Urinary bladder (tissue), 4 donors: ENCODE measurements at places on chromosomes 5 and 9. TPM values are rescaled to one million over a fixed set of nuclear protein-coding genes. Genes with fewer than 3 reads are reported as not detected.

Gene CCDC152
- total RNA-seq, result 3.3 TPM

Gene STC2
- total RNA-seq, result 3.4 TPM

Gene CEP120
- 39.5 TPM for total RNA-seq

Gene TRAPPC13
- 50.0 TPM for total RNA-seq

Gene ACTBL2
- total RNA-seq, result not detected

Gene TNC
- total RNA-seq, result 155 TPM

Gene CDC25C
- total RNA-seq, result 6.1 TPM

Gene AQP3
- total RNA-seq, result 27.1 TPM

GRCh38 chr5:148708854-148709253, 54.5 kb upstream of the HTR4 start:
- no peak for DNase-seq

DNA sequence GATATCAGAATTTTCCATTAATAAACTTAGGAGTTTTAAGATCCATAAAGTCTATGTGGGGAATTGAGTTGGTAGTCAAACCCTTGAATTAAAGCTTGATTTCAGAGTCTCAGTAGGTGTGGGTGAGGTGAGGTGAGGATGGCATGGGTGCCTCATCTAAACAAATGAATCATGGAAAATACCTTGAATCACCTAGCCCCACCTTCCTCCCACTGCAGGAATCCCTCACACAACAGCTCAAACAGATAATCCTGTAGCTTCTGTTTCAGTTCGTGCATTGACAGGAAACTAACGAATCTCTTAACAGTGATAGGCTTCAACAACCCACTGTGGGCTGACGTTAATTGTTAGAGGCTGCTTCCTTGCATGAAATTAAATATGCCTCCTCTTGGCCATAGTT, 185.0 kb downstream of the SREK1 start:
- no peak for DNase-seq

DNA sequence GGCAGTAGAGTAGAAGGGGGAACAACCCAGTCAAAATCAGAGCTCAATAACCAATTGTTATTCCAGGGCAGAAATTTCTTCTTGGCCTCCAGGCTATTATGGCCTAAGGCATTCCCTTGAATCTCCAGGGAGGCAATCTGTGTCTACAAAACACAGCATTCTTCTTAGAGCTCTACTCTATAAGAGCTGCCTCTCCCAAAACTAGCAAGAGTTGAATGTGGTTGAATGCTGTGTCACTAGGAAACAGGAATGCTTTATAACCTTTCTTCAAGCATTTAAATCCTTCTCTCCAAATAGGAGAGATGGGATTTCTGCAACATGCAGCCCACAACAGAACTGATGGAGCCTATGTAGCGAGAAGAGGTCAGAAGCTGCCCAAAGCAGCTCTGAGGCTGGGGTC, 97.1 kb upstream of the APC start:
- DNase-seq, result no peak

- peak; percentile 26 for DNase-seq
Measured at GRCh38 chr5:154844809-154845208, 5.6 kb downstream of the FAXDC2 start.

- no peak for DNase-seq
Measured at GRCh38 chr9:134929193-134930158, 11.8 kb upstream of the FCN1 start.

DNA sequence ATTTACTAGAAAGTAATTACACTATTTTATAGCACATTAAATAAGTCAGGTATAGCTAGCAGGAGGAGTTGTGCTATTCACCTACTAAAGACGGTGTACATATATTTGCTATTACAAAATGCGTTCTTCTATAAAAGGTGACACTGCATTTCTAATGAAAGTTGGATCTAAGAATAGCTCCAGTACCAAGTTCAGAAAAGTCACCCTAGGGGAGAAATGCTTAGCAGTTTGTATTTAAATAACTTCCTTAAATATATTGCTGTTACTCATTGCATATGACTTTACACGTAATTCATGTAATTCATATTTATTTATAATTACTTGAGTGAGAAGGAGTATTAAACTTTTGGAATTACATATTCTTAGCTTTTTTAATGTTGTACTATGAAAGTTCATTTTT, 7.0 kb upstream of the SUB1 start:
- DNase-seq, result no peak

- no peak for DNase-seq
Measured at GRCh38 chr5:139668064-139668880, 20.1 kb downstream of the CXXC5 start.

DNA sequence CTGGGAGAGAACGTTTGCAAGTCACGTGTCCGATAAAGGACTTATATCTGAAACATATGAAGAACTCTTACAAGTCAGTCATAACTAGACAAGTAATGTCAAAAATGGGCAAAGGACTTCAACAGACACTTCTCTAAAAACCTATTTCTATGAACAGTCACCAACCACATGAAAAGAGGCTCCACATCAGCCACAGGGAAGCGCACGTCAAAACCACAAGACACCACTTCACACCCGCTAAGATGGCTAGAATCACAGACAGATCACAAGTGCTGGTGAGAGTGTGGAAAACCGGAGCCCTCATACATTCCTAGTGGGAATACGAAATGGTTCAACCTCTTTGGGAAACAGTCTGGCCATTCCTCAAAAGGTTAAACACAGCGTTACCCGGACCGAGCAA, 11.5 kb upstream of the CARD9 start:
- DNase-seq, result no peak

DNA sequence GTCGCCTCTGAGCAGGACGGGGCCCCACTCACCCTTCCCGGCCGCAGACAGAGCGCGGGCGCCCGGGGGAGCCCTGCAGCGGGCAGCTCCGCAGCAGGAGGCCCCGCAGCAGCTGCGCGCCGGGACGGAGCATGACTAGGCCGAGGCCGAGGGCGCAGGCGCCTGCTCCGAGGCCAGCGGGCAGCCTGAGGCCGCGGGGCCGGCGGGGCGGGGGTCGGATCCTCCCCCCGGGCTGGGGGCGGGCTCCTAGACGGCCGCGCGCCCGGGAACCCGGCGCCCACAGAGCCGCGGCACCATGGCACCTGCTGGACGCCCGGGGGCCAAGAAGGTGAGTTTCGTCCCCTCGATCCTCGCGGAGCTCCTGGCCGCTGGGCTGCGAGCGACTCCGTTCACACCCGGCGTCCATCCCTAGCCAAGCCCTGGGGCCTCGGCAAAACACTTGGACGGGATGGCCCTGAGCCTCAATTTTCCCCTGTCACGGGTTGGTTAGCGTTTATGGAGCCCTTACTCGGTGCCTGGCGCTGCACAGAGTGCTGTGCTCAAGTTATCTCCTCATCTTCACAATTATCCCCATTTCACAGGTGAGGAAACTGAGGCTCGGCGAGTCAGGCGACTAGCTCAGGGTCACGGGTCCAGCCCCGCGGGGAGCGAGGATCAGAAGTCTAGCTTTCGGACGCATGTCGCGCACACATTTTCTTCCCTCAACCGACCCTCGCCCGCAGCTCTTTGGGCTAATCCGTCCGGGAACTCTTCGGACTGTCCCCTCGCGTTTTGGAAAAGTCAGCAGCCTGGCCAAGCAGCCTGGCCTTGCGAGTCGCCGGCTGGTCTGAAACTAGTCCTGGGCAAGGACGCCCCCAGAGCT, at the start of the genes BHMT2 and DMGDH:
BHMT2 (plus strand) TSS at position 280 of the 862 bp plus-strand sequence; CDS start at position 296, 16 bp downstream.
DMGDH (minus strand) TSS at position 187 of the 862 bp plus-strand sequence; CDS start at position 133, 54 bp downstream.
- DNase-seq, result no peak

- no peak for DNase-seq
Measured at GRCh38 chr9:100700689-100701318, 122.9 kb downstream of the CAVIN4 start.

- DNase-seq, result no peak
Measured at GRCh38 chr5:78778538-78778937, 130.0 kb upstream of the LHFPL2 start.

- DNase-seq, result no peak
Measured at GRCh38 chr5:91281401-91281800, 101.7 kb downstream of the ARRDC3 start.

GRCh38 chr5:33968211-33969005, 16.1 kb downstream of the SLC45A2 start:
- DNase-seq, result no peak
